ENCODE measurements at places on chromosomes 4 and X.

GRCh38 chrX:1807301-1807731 is 192.5 kb downstream of the ASMT start:
- DNase-seq = peak; percentile 80

DNA sequence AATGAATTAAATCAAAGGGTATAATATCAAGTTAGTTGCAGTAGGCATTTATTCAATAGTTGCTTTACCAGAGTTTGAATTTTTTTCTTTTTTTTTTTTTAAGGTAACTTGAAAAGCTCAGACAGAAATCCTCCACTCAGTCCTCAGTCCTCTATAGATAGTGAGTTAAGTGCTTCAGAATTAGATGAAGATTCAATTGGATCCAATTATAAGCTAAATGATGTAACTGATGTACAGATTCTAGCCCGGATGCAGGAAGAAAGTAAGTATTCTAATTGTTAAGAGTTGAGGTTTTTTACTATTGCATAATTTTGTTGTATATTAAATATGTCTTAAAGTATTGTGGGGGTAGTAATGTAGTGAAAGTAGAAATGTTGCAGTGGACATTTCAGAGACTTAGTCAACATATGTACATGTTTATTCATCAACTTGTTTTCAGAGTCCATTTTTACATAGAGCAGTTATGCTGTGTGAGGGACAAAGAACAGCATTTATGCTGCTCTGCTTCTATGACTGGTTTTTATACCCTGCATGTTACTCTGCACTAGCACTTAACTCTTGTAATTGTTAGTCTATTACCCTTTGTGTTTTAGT is 38.4 kb downstream of the SLAIN2 start:
- DNase-seq = no peak

GRCh38 chrX:50780144-50780543 is 33.9 kb downstream of the SHROOM4 start:
- no peak for DNase-seq

DNA sequence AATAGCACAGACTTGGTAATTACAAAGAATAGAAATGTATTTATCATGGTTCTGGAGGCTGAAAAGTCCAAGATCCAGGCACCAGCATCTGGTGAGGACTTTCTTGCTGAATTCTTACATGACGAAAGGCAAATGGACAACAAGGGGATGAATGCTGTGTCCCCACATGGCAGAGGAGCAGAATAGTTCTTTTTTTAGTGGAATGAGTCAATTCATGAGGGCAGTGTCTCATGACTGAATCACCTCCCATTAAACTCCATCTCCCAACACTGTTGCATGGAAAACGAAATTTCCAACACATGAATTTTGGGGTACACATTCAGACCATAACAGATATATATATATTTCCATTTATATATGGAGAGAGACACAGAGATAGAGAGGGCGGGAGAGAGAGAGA is 628.3 kb downstream of the TRIML1 start:
- DNase-seq = no peak

GRCh38 chrX:78945186-78945912 is at the start of gene P2RY10:
TSS of gene P2RY10 (plus strand) at chrX:78945391. CDS start at chrX:78960521, 15,130 bp downstream.
- DNase-seq = no peak

GRCh38 chr4:172887959-172888358 is 280.7 kb upstream of the GALNT7 start:
- DNase-seq = no peak

- no peak for DNase-seq
These were observed 45.0 kb upstream of the CPLX1 start for GRCh38 chr4:870951-871350.

DNA sequence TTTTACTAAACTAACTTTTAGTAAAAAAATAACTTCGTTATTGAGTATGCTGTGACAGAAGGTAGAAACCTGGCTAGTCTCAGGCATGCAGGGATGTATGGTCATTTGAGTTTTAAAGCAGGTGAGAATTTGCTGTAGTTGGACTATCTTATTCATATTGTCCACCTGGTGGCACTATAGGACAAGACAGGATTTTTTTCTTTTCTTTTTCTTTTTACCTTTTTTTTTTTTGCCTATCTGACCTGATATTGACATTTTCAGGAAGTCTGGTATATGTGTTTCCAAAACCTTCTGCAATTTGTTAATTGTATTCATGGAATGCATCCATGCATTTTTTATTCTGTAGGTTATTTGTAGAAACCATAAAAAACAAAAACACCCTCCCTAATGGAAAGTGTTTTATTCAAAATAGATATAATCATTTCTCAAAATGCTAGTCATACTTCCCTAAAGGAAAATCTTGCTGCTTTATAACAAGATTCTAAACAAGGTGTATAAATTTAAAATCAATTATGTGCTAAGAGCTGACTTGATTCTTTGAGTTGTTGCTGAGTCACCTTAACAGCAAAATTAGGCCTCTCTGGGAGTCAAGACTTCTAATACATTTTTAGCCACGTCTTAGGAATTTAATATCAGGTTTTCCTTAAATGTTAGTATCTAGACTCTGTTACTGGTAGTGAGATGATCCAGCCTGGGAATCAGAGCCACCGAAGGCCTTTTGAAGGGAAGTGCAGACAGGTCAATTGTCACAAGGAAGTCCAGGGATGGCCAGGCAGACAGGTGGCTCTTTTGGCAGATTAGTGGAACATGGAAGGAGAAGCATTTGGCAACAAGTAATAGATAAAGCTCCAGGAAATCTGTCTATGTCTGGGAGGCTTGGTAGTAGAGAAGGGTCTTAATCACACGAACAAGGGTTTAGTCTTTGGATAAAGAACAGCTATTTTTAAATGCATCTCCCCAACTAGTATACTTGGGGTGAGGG is 201.3 kb upstream of the GNPDA2 start:
- DNase-seq = no peak

GRCh38 chr4:183504930-183505610 is at the start of gene ING2:
TSS of gene ING2 (plus strand) at chr4:183505058. CDS start at chr4:183505196, 138 bp downstream.
- peak; percentile 84 for DNase-seq

DNA sequence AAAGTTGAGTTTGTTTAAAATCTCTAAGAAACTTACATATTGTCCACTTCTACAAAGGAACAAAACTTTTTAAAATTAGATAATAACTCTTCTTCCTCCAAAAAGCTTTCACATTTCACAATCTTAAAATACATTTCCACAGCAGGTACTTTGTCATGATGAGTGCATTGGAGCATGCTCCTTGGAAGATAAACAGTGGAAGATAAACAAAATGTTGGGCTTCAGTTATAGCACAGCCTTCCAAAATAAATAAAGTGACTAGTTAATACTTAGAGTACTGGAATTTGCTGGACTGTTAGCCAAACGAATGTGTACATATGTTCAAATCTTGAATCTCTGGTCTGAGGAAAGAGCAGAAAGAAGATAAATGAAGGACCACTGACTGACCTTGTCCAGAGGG is 54.9 kb upstream of the PDE5A start:
- DNase-seq = no peak

- no peak for DNase-seq
These were observed 36.9 kb downstream of the FHDC1 start for GRCh38 chr4:152972821-152973628.

DNA sequence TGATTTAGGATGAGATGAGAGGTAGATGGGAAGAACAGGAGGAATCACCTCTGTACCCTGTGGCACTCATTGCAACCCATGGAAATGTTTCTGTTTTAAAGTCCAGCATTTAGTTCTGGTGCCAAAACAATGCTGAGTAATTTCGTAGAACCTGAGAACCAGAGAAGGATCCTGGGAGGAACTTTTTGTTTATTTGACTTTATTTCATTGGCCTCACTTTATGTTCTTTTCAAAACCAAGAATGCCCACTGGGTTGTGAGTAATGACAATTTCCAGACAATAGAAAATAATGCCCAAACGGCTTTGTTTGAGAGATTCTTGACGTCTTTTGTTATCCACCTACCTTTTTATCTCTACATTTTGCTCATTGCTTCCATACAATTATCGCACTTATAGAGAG is 111.3 kb downstream of the SHROOM3 start:
- DNase-seq = no peak

GRCh38 chr4:68570122-68570507 is 6.0 kb downstream of the UGT2B17 start:
- no peak for DNase-seq

- DNase-seq = no peak
These were observed 133.3 kb upstream of the ZIC3 start for GRCh38 chrX:137432609-137433008.

DNA sequence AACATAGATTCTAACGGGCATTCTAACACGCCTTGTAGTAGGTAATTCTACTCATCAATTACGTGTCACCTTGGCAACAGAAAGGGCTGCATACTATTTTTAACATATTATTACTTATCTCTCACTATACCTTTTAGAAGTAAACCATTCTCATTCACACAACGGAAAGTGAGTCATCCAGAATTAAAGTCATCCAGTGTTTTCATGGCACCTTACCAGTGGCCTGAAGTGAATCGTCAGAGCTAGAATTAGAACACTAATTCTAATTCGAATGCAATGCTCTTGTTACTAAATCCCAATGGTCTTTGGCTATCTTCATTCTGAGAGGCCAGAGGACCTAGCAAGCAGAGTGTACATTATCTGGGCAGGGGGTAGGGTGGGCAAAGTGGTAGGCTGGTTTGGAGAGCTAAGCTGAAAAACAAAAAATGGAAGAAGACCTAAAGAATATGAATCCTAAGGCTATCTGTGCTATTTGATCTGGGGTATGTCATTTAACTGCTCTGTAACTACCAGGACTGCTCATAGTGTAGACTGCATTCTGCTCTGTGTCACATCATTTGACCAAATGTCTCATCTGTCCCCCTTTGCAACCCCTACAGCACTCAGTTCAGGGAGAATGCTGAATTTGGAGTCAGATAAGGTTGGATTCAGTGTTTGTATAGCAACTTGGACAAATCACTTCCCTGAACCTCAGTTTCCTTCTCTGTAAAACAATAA is 96.5 kb downstream of the HDAC8 start:
- no peak for DNase-seq

GRCh38 chrX:21373637-21374162 is 518 bp upstream of the CNKSR2 start:
- DNase-seq = peak; percentile 51

- no peak for DNase-seq
These were observed 63.1 kb downstream of the RTL9 start for GRCh38 chrX:110421500-110422455.

- no peak for DNase-seq
These were observed 45.1 kb downstream of the MAP7D2 start for GRCh38 chrX:20071511-20072079.

- no peak for DNase-seq
These were observed 60.6 kb downstream of the OPHN1 start for GRCh38 chrX:68372665-68373064.

GRCh38 chr4:181150191-181150590 is 1093.0 kb upstream of the TENM3 start:
- DNase-seq = no peak

- no peak for DNase-seq
These were observed 38.7 kb downstream of the AASDH start for GRCh38 chr4:56348576-56348975.

DNA sequence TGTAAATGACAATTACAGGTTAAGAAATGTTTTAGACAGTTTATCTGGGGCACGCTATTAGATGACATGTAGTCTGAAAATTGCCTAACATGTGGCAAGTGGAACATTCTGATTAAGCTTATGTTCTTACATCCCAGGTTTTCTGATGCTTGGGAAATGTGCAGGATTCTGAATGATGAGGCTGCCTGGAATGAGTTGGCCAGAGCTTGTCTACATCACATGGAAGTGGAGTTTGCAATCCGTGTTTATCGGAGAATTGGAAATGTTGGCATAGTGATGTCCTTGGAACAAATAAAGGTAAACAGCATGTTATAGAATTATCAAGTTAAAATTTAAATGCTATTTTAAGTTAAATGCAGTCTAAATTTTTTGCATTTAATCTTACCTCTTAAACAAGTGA is 49.3 kb downstream of the WDR19 start:
- DNase-seq = no peak

- DNase-seq = no peak
These were observed 252.0 kb upstream of the PPARGC1A start for GRCh38 chr4:24141836-24142235.

DNA sequence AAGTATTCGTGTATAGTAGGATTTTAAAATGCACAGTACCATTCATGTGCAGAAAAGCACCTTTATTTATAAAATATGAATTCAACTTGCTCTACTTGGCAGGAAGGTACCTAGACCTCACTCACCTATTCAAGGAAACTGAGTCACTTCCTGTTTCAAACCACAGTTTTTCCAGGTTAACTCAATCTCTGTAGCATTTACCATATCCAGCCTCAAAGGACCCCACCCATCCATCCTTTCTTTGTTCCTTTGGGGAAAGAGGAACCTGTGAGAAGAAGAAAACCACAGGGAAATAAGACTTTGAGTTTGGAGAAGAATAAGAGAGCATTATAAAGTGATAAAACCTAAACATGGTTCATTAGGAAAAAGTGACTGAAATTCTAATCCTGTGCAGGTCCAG is 250.7 kb downstream of the CBR4 start:
- DNase-seq = no peak

DNA sequence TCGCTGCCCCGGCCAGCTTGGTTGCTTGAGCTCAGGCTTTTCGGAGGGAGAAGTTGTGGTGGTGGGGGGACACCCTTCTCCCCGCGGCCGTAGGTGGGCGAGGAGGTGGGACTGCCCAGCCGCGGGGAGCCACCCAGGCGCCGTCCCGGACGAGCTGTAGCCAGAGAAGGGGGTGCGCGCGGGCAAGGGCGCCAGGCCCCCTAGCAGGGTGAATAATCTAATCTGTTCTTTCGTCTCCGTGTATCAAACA is 3.1 kb downstream of the MID1IP1 start:
- DNase-seq = no peak

- no peak for DNase-seq
These were observed 30.4 kb downstream of the SH3TC1 start for GRCh38 chr4:8229331-8229975.

- DNase-seq = no peak
These were observed 57.2 kb downstream of the UGT2B17 start for GRCh38 chr4:68518889-68519288.

GRCh38 chr4:155800685-155801343 is 42.0 kb downstream of the GUCY1B1 start:
- DNase-seq = no peak

Measured in islet precursor cell (in vitro differentiated cells).